ENCODE measurements at places on chromosomes 11 and 22.

GRCh38 chr11:110123003-110123402, 29.8 kb downstream of the ZC3H12C start:
- DNase-seq, result peak; percentile 74

- no peak for DNase-seq
These were observed 1.0 kb downstream of the TMEM151A start for GRCh38 chr11:66292543-66293332.

DNA sequence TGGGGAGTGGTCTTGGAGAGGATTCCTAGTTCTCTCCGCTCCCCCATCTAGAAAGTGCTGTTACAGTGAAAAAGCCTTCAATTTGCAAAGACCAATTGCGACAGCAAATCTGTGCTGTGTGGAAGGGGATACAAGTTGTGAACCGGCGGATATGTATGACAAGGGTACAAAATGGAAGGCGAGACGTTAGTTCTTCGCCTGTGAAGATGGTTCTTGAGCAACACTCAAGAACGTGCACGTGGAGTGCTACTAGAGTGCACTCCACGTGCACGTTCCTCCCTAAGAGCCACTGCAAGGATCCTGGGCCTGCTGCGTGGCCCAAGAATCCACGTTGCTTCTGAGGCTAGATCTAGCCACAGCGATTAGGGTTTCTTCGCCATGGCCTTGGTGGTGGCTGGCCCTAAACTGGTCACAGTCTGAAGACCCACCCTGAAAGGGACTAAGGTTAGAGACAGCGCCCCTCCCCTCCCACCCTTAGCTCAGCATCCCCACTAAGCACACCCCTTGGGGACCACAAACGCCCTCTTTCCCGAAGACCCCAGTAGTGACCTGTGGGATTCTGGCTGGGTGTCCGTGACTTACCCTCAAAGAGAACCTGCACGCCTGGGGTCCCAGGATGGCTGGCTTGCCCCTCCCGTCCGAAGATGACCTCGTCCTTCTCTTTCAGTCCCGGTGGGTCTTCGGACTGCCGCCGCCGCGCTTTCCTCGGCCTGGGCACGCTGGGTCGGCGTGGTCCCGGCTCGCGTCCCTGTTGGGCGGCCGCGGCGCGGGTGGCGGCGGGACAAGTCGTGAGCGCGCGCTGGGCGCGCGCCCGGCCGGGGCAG, 519 bp upstream of the PDE3B start:
- no peak for DNase-seq

GRCh38 chr11:43576803-43577521, 103.6 kb upstream of the HSD17B12 start:
- peak; percentile 58 for DNase-seq

- no peak for DNase-seq
These were observed 222.3 kb downstream of the NTM start for GRCh38 chr11:131592734-131593133.

DNA sequence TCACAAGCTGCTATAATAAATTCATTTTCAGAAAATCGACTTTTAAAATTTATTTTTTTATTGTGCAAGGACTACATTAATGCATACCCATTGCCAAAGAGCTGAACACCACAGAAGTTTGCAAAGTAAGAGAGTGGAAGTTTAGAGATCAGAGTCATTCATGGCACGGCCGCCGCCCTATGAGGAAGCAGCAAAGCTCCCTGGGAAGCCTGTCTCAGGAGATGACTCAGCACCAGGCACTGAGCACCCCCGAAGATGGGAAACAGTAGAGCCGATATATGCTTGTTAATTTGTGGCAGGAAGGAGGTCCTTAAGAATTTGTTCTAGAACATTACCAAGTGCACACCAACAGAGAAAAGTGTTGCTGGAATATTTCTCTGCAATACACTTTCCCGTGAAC, 693.7 kb downstream of the OPCML start:
- DNase-seq, result peak; percentile 81

DNA sequence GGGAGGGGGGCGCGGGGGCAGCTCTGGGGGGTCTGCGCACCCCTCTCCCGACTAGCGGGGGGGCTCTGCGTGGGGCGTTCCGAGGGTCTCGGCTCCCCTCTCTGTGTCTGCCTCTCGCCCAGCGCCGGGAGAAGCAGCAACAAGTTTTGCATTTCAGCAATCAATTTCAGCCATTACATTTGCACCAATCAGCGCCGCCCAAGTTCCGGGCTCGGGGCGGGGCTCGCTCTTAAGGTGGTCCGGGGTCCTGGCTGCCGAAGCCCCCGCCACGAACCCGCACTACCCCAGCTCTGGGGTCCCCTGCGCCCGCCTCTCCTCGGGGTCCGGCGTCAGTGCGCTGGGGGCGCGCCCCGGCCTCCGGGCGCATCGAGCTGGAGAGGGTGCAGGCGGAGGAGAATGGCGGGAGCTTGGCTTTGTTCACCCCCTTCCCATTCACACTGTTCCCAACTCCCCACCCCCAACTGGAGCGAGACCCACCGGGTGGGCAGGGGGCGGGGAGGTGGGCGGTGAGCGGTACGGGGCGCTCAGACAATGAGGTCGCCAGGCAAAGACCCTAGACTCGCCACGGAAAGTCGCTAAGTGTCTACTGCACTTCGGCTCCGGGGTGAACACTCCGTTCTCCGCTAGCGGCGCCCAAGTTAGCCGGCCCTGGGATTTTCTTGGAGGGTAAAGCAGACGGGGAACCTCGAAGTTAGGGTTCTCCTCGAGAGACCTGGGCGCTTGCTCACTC, at the start of gene MN1:
Gene MN1, minus strand, starts transcription at position 141 of the 730 bp plus-strand sequence. CDS start 1,213 bp downstream, outside the sequence.
- DNase-seq, result peak; percentile 42

DNA sequence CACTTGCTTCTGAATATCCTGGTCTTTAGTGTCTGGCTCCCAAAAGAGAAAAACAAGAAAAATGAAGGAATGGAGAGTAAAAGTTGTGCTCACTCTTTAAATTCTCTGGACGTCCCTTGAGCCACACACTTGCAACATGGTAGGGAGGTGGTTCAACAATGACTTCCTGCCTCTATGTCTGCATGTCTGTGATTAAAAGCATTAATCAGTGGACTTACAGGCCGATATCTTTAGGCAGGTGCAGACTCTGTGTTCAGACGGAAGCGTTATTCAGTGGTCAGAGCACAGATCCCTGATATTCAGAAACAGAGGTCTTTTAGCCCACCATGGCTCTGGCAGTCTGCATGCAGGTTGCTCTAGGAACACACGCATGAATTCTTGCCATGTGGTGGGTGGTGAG, 1920.0 kb upstream of the RAG2 start:
- DNase-seq, result no peak

DNA sequence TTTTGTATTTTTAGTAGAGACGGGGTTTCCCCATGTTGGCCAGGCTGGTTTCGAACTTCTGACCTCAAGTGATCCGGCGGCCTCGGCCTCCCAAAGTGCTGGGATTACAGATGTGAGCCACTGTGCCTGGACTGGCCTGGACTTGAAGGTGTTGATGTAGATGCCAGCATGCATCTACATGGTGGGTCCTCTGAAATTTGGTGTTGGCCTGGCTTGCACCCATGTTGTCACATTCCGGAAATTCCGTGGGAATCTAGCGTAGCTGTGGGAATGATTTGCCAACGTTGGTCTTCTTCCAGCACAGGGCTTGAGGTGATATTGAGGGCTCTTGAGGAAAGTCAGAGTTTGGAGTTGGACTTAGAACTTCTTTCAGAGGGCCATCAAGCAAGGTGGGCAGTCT, 6.5 kb downstream of the PACS1 start:
- DNase-seq, result peak; percentile 63

DNA sequence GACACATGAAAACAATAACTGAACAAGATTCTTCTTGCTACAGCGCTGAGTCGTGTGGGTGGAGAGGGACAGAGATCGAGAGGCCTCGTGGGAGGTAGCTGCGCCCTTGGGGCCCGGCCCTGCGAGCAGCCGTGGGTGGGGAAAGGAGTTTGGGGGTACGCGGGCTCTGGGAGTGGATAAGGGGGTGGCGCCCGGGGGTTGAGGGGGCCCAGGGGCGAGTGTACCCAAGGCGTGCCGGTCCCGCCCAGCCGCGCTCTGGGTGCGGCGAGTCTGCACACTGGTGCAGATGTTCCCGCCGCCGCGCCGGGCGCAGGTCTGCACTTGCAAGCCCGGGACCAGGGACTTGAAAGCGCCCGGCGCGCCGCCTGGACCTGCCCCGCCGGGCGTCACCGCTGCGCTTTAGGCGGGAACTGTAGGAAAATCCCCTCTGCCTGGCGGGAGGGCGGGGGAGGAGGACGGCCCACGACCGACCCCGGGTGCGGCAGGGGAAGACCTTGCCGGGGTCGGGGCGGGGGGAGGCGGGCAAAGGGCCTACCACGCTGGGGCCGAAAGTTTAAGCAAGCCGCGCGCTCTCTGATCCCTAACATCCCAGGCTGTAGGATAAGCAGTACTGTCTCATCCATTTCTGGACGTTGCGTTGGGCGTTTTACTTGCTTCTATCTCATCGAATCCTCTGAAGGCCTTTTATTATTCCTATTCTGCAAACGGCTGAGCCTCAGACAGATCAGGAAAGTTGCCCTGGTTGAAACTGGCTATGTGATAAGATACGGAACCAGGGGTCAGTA, 1.4 kb upstream of the KREMEN1 start:
- DNase-seq, result peak; percentile 15

DNA sequence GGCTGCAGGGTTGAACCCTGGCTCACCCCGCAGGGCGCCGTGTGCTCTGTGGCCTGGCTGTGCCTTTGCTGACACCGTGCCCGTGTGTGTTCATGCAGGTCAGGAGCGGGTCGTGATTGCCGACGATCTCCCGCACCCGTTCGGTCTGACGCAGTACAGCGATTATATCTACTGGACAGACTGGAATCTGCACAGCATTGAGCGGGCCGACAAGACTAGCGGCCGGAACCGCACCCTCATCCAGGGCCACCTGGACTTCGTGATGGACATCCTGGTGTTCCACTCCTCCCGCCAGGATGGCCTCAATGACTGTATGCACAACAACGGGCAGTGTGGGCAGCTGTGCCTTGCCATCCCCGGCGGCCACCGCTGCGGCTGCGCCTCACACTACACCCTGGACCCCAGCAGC, 47.0 kb upstream of the PPP6R3 start:
- DNase-seq, result no peak

- peak; percentile 57 for DNase-seq
These were observed 86.0 kb downstream of the RPS6KA4 start for GRCh38 chr11:64444838-64445441.

- no peak for DNase-seq
These were observed 49.5 kb upstream of the PHF21B start for GRCh38 chr22:45059296-45059695.

- peak; percentile 91 for DNase-seq
These were observed 534.3 kb downstream of the ETS1 start for GRCh38 chr11:128052912-128053641.

GRCh38 chr11:80297858-80298632, 857.2 kb upstream of the TENM4 start:
- peak; percentile 12 for DNase-seq

DNA sequence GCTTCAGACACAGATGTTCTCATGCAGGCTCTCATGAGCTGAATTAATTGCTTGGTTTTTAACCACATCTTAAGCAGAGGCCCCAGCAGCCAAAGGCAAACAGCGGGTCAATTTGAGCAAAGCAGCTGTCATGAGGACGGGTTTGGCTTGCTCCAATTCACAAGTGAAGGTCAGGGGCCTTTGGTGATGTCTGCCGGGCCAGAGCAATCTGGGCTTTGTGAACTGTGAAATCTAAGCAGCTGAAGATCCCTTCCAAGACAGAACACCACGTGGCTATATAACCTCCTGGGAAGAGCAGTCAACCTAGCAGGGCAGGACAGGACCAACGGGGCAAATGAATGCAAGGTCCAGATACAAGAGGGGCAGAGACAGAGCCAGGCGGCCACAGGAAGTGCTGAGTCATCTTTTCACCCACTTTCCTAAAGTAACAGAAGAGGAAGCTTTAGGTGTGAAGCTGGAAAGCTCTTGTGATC, 187.3 kb upstream of the B3GAT1 start:
- no peak for DNase-seq

Data from EH (cell line).